Amniotic stem cell (primary cell): ENCODE measurements at places on chromosomes 7 and 10.

GRCh38 chr7:2241580-2242540, at the start of the genes MRM2 and NUDT1:
Gene MRM2 (minus strand): TSS chr7:2242205. CDS start chr7:2242169, 36 bp downstream.
Gene NUDT1 (plus strand): TSS chr7:2242226. CDS start chr7:2244575, 2,349 bp downstream.
- peak; percentile 44 for DNase-seq

DNA sequence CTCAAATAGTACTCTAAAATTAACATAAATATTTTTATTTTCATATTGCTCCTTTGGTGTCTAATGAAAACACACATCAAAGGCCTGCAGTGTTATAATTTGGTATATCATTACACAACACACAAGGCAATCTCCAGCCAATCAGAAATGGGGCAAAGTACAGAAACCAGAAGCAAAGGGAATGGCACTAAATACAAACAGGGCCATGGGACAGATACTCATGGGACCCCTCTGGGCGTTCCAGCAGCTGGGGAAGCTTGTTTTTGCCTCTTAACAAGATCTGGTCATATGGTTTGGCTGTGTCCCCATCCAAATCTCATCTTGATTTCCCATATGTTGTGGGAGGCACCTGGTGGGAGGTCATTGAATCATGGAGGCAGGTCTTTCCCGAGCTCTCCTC, 551.8 kb upstream of the NRP1 start:
- DNase-seq, result no peak

GRCh38 chr7:66886152-66886551, 34.9 kb upstream of the TMEM248 start:
- DNase-seq, result no peak

GRCh38 chr7:136336932-136337331, 359.8 kb upstream of the MTPN start:
- no peak for DNase-seq

DNA sequence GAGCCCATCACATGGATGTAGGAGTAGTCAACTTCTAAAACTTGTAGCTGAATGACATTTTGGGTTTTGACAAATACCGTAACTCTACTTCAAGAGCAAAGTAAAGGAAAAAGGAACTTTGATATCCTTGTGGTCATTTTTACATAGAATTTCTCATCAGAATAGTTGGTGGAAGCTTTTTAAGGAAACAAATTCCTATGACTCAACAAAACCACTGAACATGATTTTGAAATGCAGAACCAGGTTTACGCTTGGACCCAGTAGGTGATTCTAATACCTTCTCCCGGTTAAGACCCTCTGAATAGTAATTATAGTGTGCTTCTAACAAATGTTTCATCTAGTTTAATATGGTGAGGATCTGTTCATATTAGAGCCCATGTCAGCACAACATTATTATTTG, 307.8 kb downstream of the GPR37 start:
- DNase-seq, result no peak
